Vagina (tissue), 2 donors: ENCODE measurements at places on chromosomes 1 and 21.

DNA sequence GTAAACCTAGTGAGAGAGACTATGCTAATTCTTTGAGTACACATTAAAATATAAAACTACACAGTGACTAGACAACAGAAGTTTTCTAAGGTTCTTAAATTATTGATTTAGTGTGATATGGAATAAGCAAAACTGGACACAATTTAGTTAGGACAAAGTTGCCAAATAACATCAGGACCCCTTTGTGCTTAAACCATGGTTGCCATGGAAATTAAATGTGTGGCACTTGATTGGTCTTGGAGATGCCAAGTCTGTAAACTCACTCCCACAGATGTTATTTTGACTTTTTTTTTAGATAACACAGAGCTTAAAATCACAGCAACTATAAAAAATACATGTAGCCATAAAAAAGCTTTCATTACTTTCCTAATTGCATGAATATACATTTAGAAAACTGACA lies 234.6 kb downstream of the BRINP3 start:
- H3K4me3 ChIP-seq: no peak overlapping the region
- no peaks in the 10 kb centered on the region for H3K36me3 ChIP-seq
- no peak overlapping the region for H3K27ac ChIP-seq
- H3K27me3 ChIP-seq: no peaks in the 10 kb centered on the region
- no peak for DNase-seq

DNA sequence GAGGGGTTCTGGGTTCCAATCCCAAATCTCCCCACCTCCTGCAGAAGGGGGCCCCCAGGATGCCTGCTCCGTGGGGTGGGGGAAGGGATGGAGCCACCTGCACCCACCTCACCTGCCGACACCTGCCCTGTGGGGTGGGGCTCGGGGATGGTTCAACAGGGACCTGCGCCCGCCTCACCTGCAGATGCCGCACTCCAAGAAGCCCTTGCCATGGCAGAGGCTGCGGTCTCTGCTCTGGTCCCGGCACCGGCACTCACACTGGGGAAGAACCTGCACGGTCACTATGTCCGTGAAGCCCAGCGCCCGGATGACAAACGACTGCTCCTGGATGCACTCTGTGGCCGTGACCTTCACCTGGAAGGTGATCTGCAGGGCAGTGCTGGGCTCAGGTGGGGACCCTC lies 18.1 kb upstream of the PTTG1IP start:
- no peak overlapping the region for H3K4me3 ChIP-seq
- no peak for DNase-seq
- no peak overlapping the region for H3K27ac ChIP-seq
- no peaks in the 10 kb centered on the region for H3K4me1 ChIP-seq

DNA sequence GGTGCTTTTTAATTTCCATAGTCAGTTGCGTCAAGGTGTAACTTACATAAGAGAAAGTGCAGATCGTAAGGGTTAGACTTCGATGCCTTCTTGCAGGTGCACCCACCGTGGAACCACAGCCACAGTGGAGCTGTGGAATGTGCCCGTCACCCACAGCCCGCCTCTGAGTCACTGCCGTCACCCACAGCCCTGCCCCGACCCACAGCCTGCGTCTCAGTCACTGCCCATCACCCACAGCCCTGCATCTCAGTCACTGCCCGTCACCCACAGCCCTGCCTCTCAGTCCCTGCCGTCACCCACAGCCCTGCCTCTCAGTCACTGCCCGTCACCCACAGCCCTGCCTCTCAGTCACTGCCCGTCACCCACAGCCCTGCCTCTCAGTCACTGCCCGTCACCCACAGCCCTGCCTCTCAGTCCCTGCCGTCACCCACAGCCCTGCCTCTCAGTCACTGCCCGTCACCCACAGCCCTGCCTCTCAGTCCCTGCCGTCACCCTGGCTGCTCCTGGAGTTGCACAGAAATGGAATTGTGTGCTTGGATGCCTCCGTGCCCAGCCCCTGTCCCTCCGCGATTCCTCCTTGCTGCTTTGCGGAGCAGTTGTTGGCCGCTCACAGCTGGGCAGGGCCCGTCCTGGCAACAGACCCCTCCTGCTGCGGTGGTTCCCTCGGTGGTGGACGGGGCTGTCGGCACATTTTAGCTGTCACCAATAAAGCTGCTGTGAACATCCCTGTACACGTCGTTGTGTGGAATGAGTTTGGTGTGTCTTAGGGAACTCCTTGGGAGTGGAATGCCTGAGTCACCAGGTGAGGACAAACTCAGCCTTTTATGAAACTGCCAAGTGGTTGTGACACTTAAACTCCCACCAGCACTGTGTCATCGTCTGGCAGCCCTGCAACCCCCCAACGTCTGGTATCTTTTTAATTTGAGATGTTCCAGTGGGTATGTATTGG lies 44.9 kb upstream of the COL6A2 start:
- H3K4me3 ChIP-seq: no peak overlapping the region
- H3K36me3 ChIP-seq: no peaks in the 10 kb centered on the region
- no peaks in the 10 kb centered on the region for H3K27me3 ChIP-seq
- peak overlapping the region; percentile 95 for H3K27ac ChIP-seq
- H3K4me1 ChIP-seq: peaks cover 49% of the 10 kb centered on the region
- peak; percentile 74 for DNase-seq

GRCh38 chr1:25140073-25140797 lies 92.1 kb downstream of the SYF2 start:
- no peaks in the 10 kb centered on the region for H3K27me3 ChIP-seq
- DNase-seq: no peak
- no peaks in the 10 kb centered on the region for H3K36me3 ChIP-seq
- no peak overlapping the region for H3K4me3 ChIP-seq
- no peaks in the 10 kb centered on the region for H3K4me1 ChIP-seq

DNA sequence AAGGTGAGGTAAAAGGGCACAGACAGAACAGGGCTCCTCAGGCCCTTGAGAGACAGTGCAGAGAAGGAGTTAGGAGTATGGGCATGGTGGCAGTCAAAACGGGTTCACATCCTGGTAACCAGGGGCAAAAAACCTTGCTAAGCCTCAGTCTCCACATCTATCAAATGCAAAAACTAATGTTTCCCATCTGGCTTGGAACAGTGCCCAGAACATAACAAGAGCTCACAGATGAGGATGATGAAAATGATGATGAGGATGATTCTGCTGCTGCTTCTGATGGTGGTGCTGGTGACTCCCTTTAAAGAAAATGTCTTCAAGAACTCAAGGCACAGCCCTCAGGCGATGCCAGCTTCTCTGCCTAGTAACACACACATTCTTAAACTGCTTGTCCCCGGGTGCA lies 24.1 kb downstream of the HHIPL2 start:
- no peak overlapping the region for H3K27ac ChIP-seq
- no peaks in the 10 kb centered on the region for H3K27me3 ChIP-seq
- no peaks in the 10 kb centered on the region for H3K36me3 ChIP-seq
- no peak for DNase-seq
- no peaks in the 10 kb centered on the region for H3K4me1 ChIP-seq
- no peak overlapping the region for H3K4me3 ChIP-seq

GRCh38 chr1:95067568-95067967 lies 5.2 kb downstream of the ALG14 start:
- H3K4me3 ChIP-seq: no peak overlapping the region
- no peak overlapping the region for H3K27ac ChIP-seq
- H3K27me3 ChIP-seq: no peaks in the 10 kb centered on the region
- peaks cover 13% of the 10 kb centered on the region for H3K36me3 ChIP-seq

- H3K4me3 ChIP-seq: no peak overlapping the region
- no peaks in the 10 kb centered on the region for H3K27me3 ChIP-seq
- no peak for DNase-seq
- H3K4me1 ChIP-seq: peaks cover 32% of the 10 kb centered on the region
- no peaks in the 10 kb centered on the region for H3K36me3 ChIP-seq
Measured at GRCh38 chr1:95021119-95021518, 51.6 kb downstream of the ALG14 start.

DNA sequence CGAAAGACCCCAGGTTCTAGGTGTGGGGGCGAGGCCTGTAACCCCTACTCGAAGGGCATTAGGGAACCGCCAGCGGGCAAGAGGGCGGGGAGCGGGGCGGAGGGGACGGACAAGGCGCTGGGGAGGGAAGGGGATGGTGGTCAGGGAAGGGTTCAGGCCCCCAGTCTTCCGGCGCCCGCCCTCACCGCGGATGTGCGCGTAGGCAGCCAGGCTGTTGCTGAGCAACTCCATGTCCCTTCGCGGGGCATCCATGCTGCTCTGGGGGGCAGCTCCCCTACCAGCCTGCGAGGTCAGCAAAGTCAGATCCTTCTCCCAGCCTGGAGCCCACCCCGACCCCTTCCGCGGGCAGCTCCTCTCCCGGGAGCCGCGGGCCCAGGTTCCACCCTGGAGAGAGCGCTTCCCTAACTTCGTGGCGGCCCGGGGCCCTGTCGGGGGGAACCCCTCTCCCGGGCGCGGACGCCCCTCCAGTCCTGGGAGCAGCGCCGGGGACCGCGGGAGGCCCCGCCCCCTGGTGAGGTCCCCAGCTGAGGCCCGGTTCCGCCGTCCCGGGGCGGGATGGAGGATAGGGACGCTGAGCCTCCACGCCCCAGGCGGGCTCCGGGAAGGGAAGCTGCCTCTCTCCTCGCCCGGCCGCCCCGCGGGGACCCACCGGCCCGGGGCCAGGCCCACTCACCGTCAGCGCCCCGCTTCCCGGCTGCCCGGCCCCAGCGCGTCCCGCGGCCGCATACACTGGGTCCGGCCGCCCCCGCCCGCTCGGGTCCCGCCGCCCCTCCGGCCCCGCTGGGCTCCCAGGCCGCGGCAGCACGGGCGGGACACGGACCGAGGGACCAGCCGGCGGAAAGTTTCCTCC lies 434 bp downstream of the EVA1B start:
- H3K4me1 ChIP-seq: peaks cover 48% of the 10 kb centered on the region
- H3K4me3 ChIP-seq: peak overlapping the region; percentile 77
- H3K36me3 ChIP-seq: no peaks in the 10 kb centered on the region
- H3K27ac ChIP-seq: peak overlapping the region; percentile 96

DNA sequence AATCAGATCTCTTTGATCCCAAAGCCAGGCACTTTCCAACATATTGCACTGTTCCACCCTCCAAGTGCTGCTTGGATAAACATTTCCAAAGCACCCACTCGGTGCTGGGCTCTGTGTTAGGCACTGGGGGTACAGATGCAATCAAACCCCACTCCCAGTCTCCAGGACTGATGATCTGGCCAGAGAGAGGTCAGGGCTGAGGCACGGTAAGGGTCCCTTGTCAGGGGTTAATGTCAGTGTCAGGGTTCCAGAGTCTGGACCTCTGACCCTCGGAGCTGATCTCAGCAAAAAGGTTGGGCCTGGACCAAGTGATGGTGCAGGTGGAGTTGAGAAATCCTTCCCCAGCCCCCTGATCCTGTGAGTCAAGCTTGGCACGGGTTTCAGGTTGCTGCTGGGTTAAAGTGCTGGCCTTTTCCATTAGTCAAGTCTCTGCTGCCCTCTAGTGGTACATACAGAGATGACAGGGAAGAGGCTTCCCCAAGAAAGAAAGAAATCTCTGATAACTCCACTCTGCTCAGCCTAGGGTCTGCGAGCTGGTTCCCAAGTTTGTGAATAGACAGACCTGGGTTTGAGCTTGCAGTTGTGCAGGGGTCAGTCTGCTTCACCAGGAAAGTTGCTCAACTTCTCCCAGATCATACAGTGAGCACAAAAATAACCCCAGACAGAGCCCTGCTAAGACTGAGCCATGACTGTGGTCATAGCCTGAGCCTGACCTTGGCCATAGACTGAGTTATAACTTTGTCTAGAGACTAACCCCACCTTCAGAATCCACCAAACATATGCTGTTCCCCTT lies 74.6 kb downstream of the DMRTA2 start:
- H3K27ac ChIP-seq: no peak overlapping the region
- H3K4me1 ChIP-seq: no peaks in the 10 kb centered on the region
- no peaks in the 10 kb centered on the region for H3K36me3 ChIP-seq
- no peaks in the 10 kb centered on the region for H3K27me3 ChIP-seq
- DNase-seq: no peak
- H3K4me3 ChIP-seq: no peak overlapping the region

GRCh38 chr1:15201849-15202551 lies 45.0 kb upstream of the FHAD1 start:
- no peak overlapping the region for H3K4me3 ChIP-seq
- DNase-seq: no peak
- H3K4me1 ChIP-seq: peaks cover 33% of the 10 kb centered on the region
- no peaks in the 10 kb centered on the region for H3K36me3 ChIP-seq
- no peaks in the 10 kb centered on the region for H3K27me3 ChIP-seq

GRCh38 chr1:178566187-178566586 lies 53.3 kb downstream of the TEX35 start:
- no peak for DNase-seq
- no peaks in the 10 kb centered on the region for H3K36me3 ChIP-seq
- H3K4me3 ChIP-seq: no peak overlapping the region
- H3K27ac ChIP-seq: no peak overlapping the region
- no peaks in the 10 kb centered on the region for H3K4me1 ChIP-seq

- H3K36me3 ChIP-seq: no peaks in the 10 kb centered on the region
- no peak overlapping the region for H3K27ac ChIP-seq
- no peaks in the 10 kb centered on the region for H3K27me3 ChIP-seq
Measured at GRCh38 chr1:18575620-18576019, 55.0 kb upstream of the PAX7 start.

- no peaks in the 10 kb centered on the region for H3K27me3 ChIP-seq
- no peaks in the 10 kb centered on the region for H3K4me1 ChIP-seq
- H3K36me3 ChIP-seq: no peaks in the 10 kb centered on the region
- H3K27ac ChIP-seq: no peak overlapping the region
- H3K4me3 ChIP-seq: no peak overlapping the region
- no peak for DNase-seq
Measured at GRCh38 chr1:30633294-30633693, 90.1 kb downstream of the MATN1 start.

DNA sequence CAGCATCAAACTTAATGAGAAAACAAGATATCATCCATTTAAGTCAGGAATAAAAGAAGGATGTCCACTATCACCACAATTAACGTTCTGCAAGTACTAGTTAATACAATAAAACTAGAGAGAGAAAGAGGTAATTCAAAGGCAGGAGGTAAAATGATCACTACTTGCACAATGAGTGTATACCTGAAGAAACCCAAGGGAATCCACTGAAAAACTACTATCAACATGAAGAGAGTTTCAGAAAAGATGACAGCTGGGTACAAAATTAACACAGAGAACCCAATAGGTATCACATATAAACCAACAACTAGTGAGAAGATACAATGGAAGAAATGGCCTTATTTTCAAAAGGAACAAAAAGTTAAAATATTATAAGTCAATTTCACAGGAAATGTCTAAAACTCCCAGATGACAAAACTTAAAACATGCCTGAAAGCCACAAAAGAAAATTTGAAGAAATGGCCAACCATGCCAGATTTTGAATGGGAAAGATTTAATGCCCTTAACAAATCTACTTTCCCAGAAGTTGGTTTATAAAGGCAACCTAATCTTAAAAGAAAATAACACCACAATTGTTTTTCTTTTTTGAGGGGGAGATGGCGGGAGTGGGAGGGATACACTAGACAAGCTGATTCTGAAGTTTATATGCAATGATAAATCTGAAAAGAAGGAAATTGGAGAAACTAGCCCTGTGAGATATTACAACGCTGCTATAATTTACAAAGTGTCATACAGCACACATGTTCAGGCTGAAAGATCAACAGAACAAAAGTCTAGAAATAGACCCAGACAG lies 17.8 kb downstream of the VPS26C start:
- peaks cover 4% of the 10 kb centered on the region for H3K4me1 ChIP-seq
- DNase-seq: no peak
- H3K36me3 ChIP-seq: no peaks in the 10 kb centered on the region
- no peaks in the 10 kb centered on the region for H3K27me3 ChIP-seq
- no peak overlapping the region for H3K27ac ChIP-seq
- no peak overlapping the region for H3K4me3 ChIP-seq

- H3K27ac ChIP-seq: no peak overlapping the region
- DNase-seq: no peak
- no peaks in the 10 kb centered on the region for H3K27me3 ChIP-seq
- H3K4me3 ChIP-seq: no peak overlapping the region
- H3K36me3 ChIP-seq: no peaks in the 10 kb centered on the region
Measured at GRCh38 chr1:233512538-233512937, 101.4 kb upstream of the KCNK1 start.

- H3K27ac ChIP-seq: no peak overlapping the region
- no peaks in the 10 kb centered on the region for H3K27me3 ChIP-seq
- no peak for DNase-seq
- no peaks in the 10 kb centered on the region for H3K4me1 ChIP-seq
Measured at GRCh38 chr1:206415942-206416341, 54.3 kb upstream of the IKBKE start.
